MCF 10A (cell line): ENCODE measurements at places on chromosomes 13 and 19. TPM values are rescaled to one million over a fixed set of nuclear protein-coding genes. Genes with fewer than 3 reads are reported as not detected.

- H3K27ac ChIP-seq = no peak overlapping the region
- peaks cover 6% of the 10 kb centered on the region for H3K36me3 ChIP-seq
- DNase-seq = peak; percentile 4
- H3K4me3 ChIP-seq = peak overlapping the region; percentile 80
- no peaks in the 10 kb centered on the region for H3K27me3 ChIP-seq
These were observed 4.3 kb upstream of the DUXA start for GRCh38 chr19:57171551-57172081.

DNA sequence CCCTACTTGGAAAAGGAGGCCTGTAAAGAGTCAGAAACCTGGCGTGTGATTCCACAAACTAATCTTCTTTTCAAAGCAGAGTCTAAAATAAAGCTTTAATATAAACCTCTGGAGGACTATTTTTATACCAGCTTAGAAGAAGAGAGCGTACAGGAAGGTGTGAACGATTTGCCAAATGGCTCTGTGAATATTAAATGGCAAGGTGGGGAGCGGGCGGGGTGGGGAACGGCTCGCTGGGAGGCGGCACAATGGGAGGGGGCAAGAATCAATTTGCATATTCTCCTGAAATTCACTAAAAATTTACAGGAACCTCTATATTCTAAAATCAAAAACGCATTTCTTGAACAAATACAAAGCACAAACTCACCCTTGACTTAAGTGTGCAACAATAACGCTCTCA lies 982 bp downstream of the ZNF780B start:
- H3K4me3 ChIP-seq = peak overlapping the region; percentile 96
- no peak overlapping the region for H3K27ac ChIP-seq
- peaks cover 12% of the 10 kb centered on the region for H3K36me3 ChIP-seq
- H3K4me1 ChIP-seq = peaks cover 5% of the 10 kb centered on the region
- H3K27me3 ChIP-seq = no peaks in the 10 kb centered on the region
- no peak for DNase-seq

DNA sequence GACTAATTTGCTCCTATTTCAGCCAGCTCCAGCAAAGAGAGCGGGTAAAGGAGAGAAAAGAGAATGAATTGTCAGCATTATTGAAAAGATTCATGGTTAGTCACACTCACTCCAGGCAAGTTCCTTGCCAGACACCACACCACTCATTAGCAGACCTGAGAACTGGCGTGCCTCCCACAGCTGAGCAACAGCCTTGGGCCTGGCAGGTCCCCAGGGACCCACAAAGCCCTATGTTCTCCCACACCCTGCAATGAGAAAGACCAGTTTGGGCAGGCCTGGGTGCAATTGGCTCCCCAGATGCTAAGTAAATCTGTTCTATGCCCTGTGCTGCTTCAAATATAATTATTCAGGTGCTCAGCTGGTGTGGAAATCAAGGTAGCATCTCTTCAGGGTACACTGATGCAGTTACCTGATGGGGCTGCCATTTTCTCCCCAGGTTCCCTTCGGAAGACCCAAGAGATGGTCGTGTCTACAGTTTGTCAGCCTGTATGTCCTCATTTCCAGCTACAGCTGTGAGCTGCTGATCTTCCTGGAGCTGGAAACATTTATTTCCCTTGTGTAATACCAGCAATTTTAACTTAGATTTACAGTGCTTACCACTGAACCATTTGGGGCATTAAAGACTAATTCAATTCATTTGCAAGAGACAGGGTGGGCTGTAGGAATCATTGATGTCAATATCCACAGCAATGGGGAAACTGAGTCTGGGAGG lies 405.0 kb downstream of the COG6 start:
- DNase-seq = peak; percentile 99
- H3K4me3 ChIP-seq = peak overlapping the region; percentile 67
- H3K36me3 ChIP-seq = peaks cover 7% of the 10 kb centered on the region
- peaks cover 74% of the 10 kb centered on the region for H3K4me1 ChIP-seq

DNA sequence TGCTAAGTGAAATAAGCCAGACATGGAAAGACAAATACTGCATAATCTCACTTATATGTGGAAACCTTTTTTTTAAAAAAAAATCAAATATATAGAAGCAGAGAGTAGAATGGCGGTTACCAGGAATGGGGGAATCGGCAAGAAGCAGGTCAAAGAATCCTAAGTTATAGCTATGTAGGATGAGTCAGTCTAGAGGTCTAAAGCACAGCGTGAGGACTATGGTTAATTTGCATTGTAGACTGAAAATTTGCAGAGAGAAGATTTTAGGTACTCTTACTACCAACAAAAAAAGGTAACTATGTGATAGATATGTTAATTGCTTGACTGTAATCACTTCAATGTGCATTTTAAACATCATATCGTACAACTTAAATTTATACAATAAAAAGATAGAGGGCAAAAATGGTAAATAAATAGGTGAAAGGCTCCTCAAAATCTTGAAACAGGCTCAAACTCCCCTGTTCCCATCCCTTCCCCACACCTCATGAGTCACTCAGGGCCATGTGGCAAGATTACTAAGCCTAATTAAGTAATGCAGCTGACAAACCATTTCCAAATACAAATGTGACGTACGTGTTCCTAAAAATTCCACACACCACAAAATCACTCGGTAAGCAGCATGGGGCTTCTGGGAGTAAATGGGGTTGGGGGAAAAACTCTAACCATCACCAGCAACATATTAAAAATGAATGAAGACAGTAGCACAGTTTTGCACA lies 159.0 kb downstream of the USP12 start:
- DNase-seq = peak; percentile 89
- H3K27ac ChIP-seq = peak overlapping the region; percentile 59
- H3K4me3 ChIP-seq = peak overlapping the region; percentile 10
- H3K36me3 ChIP-seq = no peaks in the 10 kb centered on the region

GRCh38 chr13:37769078-37769477 lies 100.5 kb downstream of the TRPC4 start:
- H3K4me3 ChIP-seq = no peak overlapping the region
- H3K36me3 ChIP-seq = no peaks in the 10 kb centered on the region
- H3K4me1 ChIP-seq = no peaks in the 10 kb centered on the region
- H3K27ac ChIP-seq = no peak overlapping the region

GRCh38 chr13:45448965-45449559 lies 15.7 kb upstream of the COG3 start:
- no peaks in the 10 kb centered on the region for H3K36me3 ChIP-seq
- H3K4me1 ChIP-seq = no peaks in the 10 kb centered on the region
- H3K27me3 ChIP-seq = no peaks in the 10 kb centered on the region
- H3K27ac ChIP-seq = no peak overlapping the region
- H3K4me3 ChIP-seq = no peak overlapping the region

SLAIN1 gene
- not detected in 2 replicates for total RNA-seq

CALR3 gene
- total RNA-seq = not detected in 2 replicates

PGLYRP1 gene
- total RNA-seq = not detected in 2 replicates
